Mammary epithelial cell (primary cell): ENCODE measurements at places on chromosomes 3 and 15. TPM values are rescaled to one million over a fixed set of nuclear protein-coding genes. Genes with fewer than 3 reads are reported as not detected.

GRCh38 chr3:195692354-195692685, 28.5 kb upstream of the MUC20 start:
- no peak for DNase-seq

- DNase-seq: peak; percentile 54
These were observed 17.9 kb downstream of the IL12A start for GRCh38 chr3:160006282-160007163.

DNA sequence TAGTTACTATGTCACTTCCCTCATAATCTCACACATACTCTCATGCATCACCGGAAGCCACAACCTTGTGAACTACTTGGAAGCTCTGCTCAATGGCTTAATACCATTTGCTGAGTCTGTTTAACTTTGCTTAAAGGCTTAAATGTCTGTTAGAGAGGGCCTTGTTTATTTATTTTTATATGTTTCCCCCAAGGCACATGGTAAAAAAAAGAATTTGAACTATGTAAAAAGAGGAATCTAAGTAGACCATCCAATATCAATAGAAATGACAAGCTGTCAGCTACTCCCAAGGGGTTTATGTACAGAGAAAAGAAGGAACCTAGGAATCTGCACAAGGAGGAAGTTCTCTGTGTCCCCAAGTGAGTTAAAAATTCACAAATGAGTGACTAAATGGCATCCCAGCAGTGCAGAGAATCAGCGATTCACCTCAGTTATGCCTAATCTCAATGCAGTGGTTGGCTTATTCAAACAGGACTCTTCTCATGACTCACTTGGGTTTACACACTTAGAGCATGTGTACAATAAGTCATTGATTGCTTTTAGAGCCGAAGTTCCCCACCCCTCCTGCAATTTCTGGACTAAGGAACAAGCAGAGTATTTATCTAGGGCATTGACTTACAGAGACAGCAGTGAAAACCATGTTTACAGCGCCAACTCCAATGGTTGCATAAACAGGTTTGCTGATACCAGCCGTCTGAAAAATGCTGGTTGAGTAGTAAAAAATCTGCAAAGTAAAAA, 24.4 kb downstream of the SLC2A2 start:
- DNase-seq: peak; percentile 57

FAM162A gene
- 76.5 TPM for polyA plus RNA-seq

BLOC1S6 gene
- 10.8 TPM for polyA plus RNA-seq

- no peak for DNase-seq
These were observed 43.6 kb downstream of the NMNAT3 start for GRCh38 chr3:139634111-139634635.

NLGN1 gene
- polyA plus RNA-seq: not detected

- DNase-seq: no peak
These were observed 19.6 kb upstream of the IGSF10 start for GRCh38 chr3:151480492-151480891.

- DNase-seq: peak; percentile 2
These were observed 39.1 kb downstream of the SCAPER start for GRCh38 chr15:76866008-76866407.

- DNase-seq: no peak
These were observed 25.9 kb downstream of the SLC9A9 start for GRCh38 chr3:143822374-143822773.

DNA sequence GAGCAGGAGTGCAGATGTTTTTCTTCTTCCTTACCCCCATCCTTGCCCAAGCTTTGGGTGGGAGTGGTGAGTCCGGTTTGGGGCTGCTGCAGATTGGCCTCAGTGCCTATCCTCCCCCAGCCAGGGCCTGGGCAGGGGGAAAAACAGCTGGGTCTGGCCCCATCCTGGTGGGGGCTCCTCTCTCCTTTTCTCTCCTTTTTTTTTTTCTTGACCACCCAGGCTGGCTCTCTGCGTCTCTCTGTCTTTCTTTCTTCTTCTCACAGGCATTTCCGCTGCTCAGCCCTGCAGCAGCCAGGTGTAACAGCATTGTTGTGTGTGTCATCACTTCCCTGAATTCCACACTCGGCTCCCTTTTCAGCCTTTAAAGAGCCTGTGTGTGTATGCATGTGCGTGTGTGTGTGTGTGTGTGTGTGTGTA, 2.0 kb downstream of the FOXL2NB start:
- no peak for DNase-seq

STAB1 gene
- polyA plus RNA-seq: 0.02 TPM

DNA sequence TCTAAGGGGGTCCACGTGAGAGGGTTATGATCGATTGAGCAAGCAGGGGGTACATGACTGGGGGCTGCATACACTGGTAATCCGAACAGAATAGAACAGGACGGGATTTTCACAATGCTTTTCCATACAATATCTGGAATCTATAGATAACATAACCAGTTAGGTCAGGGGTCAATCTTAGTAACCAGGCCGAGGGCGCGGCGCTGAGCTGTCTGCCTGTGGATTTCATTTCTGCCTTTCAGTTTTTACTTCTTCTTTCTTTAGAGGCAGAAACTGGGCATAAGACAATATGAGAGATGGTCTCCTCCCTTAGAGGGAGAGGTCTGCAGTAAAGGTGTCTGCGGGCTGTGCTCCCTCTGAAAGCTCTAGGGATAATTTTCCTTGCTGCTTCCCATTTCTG, 261.3 kb downstream of the XXYLT1 start:
- DNase-seq: no peak

GRCh38 chr3:7503431-7503830, 642.5 kb downstream of the GRM7 start:
- DNase-seq: no peak
